ENCODE measurements at places on chromosomes 1 and 21.

DNA sequence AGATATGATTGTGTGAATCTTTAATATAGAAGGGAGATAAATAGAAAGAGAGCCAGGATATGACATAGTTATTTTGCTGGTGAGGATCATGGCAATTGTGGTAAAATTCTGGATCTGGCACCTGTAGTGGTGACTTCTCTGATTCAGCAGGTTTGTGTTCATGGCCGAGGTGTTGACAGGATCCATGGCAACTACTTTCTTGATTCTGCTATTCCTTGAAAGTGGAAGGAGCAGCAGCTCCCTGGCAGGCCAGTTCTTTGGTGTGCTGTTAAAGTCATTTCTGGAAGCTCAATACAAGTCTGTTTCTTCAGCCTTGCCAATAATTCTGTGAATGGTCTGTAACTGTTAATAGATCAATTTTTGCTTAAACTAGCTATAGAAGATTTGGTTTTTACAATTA, 33.4 kb downstream of the RGS4 start:
- DNase-seq, result no peak

- DNase-seq, result no peak
Measured at GRCh38 chr1:18618546-18619466, 11.8 kb upstream of the PAX7 start.

DNA sequence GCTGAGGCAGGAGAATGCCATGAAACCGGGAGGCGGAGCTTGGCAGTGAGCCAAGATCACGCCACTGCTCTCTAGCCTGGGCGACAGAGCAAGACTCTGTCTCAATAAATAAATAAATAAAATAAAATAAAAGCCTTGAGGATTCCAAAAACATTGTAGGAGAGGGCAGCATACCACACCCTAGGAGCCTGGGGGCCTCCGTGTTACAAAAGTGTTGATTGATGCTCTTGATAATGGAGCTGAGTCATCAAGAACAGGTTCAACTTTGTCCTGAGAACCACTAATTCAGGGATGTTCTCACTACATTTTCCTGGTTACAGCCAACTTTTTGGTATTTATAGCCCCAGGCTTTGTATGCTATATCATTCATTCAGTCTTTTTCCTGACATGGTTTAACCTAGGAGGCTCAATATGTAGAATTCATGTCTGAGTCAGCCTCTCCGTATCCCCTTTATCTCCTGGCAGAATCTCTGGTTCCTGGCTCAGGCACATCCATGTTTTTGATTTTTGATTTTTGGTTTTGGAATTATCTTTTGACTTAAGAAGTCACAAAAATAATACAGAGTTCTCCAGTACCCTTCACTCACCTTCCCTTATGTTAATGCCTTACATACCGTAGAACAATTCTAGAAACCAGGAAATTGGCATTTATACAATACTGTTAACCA, 69.4 kb downstream of the LRRC8D start:
- no peak for DNase-seq

GRCh38 chr1:180961622-180962021, 48.9 kb downstream of the KIAA1614 start:
- DNase-seq, result no peak

DNA sequence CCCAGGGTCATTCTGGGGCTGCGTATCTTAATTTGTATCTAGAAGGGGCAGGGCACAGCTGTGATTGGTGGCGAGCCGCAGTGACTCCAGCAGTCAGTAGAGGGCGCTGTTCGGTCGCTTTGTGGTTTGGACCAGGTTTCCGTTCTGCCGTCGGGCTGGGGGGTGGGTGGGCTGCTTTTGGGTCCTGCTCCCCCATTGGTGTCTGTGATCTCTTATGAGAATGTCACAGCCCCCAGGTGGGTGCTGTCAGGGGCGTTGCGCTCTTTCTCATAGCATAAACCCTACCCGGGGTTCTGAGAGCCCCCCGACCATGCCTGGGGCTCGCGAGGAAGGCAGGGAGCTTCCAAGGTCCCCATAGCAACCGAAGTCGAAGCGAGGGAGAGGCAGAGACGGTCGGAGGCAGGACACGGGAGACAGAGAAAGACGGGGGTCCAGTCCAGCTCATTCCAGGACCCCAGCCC, 5.4 kb downstream of the TFF3 start:
- no peak for DNase-seq

DNA sequence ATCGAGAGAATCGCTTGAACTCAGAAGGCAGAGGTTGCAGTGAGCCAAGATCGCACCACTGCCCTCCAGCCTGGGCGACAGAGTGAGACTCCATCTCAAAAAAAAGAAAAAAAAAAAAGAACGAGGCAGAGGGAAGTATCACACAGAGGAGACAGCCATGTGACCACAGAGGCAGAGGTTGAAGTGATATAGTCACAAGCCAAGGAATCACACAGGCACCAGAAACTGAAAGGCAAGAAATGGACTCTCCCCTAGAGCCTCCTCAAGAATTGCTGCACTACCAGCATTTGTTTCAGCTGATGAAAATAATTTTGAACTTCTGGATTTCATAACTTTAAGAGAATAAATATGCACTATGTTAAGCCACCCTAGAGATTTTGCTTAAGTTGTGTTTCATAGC, 459.6 kb downstream of the PTPRC start:
- DNase-seq, result no peak

DNA sequence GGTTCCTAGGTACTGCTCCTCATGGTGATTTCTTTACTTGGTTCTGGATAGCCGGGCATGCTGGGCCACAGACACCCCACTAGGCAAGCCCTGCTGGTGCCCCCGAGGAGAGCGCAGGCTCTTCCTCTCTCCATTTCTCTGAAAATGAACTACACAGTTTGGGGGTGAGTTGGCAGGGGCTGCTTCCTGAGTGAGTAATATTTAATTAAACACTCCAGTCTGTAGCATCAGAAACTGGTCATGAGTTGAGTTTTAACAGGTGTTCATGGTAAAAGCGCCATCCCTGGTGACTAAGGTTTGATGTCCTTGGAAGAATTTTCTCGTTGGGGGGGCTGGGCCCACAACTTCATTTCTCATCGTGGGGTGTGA, 1.7 kb downstream of the SPSB1 start:
- no peak for DNase-seq

DNA sequence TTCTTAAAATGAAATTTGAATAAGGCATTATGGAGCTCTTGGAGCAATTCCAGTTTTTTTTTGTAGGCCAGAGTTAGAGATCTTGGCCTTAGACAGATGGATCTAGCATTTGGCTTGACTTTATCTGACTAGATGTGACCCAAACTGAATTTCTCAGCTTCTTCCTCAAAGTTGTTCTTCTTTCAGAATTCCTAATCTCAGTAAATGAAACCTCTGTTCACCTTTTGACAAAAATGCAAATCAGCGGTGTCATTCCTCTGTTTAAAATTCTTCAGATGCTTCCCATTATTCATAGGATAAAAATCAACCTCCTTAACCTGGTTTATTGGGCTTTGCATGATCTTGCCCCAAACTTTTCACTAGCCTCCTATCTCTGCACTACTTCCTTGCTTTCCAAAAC, 177.6 kb downstream of the RASAL2 start:
- DNase-seq, result no peak

- DNase-seq, result no peak
Measured at GRCh38 chr1:238681021-238681420, 705.3 kb upstream of the CHRM3 start.

- DNase-seq, result no peak
Measured at GRCh38 chr1:84267476-84267875, 34.0 kb upstream of the SAMD13 start.

DNA sequence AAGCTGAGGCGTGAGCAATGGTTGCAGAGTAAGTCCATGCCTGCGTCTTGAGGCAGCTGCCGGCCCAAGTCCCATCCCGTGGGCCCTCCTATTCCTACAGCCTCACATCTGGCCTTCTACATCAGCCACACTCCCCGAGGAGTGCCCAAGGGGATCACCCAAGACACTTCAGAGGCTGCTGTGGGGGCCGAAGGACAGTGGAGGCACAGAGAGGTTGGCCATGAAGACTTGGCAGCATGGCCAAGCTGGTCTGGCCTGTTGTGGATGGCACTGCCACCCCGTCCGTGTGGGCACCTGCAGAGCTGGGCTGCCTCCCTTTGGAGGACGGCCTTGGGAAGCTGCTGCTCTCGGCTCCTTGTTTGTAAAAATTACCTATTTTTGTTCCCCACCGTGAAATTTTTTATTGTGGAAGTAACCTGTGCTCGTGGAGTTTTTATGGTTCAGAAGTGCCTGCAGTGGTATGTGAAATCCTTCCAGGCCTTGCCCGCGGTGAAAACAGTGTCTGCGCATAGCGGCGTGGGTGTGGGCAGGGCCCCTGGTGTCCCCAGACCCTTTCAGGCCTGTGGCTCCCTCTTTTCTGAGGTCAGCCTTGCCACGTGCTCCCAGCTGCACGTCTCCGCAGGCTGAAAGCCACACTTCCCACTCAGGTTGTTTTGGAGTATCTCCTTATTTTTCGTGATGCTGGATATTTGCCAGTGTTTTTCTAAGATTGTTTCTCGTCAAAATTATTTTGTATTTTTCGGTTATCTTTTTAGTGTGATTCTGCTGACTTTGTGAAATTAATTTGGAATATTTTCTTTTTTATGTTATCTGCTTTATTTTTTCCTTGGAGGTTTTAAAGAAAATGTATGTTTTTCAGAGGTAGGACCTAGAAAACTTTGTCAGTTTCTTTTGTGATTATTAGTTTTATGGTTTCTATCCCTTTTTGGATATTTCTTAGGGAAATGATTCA, 20.6 kb downstream of the SLX9 start:
- DNase-seq, result no peak

- DNase-seq, result no peak
Measured at GRCh38 chr21:46195595-46196195, 11.4 kb upstream of the SPATC1L start.

- no peak for DNase-seq
Measured at GRCh38 chr1:240030236-240030635, 61.4 kb upstream of the FMN2 start.

Data from GM06990 (cell line).